ENCODE measurements at places on chromosomes 4 and X.

DNA sequence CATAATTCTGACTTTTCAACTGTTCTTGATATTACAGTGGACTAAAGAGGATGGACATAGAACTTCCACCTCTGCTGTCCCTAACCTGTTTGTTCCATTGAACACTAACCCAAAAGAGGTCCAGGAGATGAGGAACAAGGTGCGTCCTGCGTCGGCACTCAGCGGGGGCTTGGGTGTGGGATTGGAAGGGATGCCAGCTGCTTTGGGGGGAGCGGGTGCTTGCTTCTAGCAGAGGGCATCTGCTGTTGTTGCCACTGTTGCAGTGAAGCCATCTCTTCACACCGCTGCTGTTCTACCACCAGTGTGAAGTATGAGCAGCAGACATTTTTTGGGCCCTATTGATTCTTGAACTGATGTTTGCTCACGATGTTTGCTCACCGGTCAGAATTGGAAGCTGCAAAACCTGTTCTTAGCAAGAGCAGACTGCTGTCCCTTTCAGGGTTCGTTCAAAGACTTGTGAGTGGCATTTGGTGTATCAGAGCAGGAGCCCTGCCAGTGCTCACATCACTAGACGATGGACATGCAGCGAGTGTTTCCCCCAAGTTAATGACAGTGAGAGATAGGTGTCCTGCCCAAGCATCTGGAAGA, 55.4 kb downstream of the NOP14 start:
- DNase-seq = no peak

DNA sequence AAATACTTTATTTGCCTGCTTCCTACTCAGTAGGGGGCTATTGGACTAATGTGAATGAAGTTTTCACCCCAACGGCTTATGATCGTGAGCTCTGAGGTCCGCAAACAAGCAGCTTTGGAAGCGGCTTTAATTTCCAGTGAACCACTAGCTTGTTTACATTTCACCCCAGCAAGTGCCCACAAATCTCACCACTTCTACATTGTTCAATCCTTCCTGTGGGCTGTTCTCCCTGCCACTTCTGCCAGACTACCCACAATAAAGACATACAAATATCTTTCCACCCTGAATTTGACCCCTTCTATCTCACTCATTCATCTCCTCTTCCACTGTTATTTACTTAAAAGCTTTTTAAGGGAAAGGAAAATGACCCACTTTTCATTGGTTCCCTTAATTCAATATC, 98.0 kb downstream of the CDS1 start:
- no peak for DNase-seq

DNA sequence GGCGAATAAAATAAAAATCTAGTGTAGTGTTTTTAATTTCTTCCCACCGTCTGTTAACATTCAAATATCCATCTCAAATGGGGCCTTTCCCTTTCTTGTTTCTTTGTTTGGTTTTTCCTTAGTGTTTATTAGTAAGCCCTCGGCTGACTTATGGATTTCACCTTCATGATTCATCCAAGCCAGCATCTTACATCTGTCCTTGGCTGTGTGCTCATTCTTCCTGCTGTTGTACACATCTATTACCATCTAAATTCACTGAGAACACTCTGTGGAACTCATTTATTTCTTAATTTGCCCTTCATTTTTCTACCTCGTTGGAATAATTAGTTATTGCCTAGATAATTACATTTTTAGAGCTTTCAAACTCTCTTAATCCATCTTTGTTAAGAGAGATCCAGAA, 84.9 kb downstream of the SPCS3 start:
- no peak for DNase-seq

- DNase-seq = no peak
These were observed 3.8 kb upstream of the ADH1B start for GRCh38 chr4:99324979-99325378.

- DNase-seq = no peak
These were observed 240.0 kb upstream of the GALNTL6 start for GRCh38 chr4:171573181-171573580.

- no peak for DNase-seq
These were observed 60.6 kb upstream of the SPANXN2 start for GRCh38 chrX:143781103-143781502.

GRCh38 chrX:29143356-29143755, 556.1 kb downstream of the IL1RAPL1 start:
- no peak for DNase-seq

DNA sequence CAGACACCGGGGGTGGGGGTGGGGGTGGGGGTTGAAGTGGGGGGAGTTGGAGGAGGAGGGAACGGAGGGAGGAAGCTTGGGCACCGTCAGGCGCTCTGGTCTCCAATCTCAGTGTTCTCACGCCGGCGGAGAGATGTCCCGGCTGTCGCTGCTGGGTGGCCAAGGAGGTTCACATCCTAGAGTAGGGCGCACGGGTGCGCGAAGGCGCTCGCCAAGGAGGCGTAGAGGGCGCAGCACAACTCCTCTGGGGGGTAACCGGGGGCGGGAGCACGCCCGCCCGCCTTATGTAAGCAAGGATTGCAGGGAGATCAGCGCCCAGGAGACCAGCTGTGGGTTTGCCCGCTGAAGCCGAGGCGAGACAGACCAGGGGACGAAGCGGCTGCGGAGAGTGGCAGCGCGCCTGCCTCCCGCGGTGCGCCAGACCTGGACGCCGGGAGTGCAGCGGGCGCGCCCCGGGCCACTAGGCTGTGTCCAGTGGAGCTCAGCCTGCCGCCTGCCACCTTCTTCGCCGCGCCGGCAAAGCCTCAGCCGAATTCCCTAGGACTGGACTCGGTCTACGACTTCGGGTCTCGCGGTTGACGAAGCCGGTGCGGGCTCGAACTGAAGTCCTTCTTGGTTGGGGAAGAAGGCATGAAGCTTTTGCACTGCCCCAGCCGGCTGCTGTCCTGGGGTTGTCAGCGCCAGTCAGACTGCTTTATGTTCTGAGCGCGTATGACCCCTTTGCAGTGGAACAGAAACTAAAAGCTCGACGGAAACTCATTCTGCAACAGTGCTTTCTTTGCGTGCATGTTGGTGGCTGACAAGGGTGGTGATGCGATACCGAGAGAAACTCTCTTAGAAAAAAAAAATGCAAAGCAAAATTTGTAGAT, 707 bp upstream of the UNC5C start:
- no peak for DNase-seq

DNA sequence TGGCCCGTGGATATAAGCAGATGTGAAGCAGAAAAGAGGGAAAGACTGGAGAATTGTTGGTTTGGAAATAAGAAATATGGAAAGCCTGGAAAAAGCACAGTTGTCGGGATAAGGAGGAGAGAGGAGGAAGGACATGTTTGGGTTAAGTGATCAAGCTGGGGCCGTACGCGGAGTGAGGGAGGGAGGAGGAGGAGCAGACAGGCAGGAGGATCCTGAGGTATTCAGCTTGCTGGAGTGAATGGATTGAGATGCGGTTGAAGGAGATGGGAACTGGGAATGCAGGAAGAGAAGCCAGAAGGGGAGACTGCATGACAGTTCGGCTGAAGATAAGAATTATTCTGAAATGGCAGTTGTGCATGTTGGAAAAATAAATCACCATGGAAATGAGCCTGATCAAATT, 21.2 kb downstream of the ZFP42 start:
- no peak for DNase-seq

DNA sequence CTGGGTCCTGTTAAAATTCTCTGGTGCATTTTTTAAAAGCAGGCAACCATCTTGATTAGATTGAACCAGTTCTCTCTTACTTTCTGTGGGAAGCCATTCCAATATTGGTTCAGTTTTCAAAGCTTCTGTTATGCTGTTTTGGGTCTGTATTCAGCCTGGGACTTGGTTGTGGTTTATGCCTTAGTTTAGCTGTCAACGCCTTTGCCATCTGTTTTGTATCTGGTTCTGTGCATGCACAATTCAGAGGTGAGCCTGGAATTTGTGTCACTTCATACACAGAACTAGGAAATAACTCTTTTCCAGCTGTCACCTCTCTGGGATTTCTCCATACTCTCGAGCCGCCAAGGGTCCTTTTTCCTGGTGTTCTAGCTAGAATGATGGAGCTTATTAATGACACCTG, 46.2 kb downstream of the STAP1 start:
- DNase-seq = no peak

DNA sequence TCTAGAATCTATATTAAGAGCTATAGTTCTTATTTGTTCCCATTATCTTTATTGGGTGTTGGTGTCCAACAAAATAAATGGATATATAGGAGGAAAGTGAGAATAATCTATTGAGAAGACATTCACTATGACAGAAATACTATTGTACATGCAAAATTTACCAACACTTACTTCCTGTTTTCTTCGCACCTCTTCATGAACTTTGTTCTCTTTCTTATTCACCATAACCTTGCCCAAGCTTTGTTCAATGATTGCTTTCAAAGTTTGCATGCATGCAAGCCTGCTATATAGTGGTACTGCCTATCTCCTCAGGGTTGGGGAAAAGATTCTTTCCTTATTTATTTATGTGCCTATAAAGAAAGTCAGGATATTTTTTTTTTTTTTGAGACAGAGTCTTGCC, 176.4 kb upstream of the JADE1 start:
- no peak for DNase-seq

GRCh38 chrX:150958177-150958576, 25.0 kb upstream of the HMGB3 start:
- no peak for DNase-seq

GRCh38 chrX:30965767-30966166, 76.7 kb upstream of the TAB3 start:
- DNase-seq = no peak

DNA sequence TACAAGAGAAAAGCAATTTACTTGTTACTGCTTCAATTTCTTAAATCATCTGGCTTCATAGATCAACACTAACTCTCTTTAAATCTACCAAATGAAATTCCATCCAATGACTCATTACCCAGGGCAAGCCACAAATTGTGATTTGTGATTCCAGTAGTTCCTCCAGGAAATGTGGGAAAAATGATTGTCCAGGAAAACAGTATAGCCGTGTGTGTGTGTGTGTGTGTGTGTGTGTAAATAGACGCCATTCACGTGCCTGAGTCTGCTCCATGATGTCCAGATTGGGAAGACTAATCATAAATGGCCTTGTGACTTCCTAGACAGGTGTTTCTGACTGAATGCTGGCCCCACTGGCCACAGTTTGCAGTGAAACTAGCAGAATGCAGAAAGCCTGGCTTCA, 121.3 kb downstream of the HS6ST2 start:
- no peak for DNase-seq

DNA sequence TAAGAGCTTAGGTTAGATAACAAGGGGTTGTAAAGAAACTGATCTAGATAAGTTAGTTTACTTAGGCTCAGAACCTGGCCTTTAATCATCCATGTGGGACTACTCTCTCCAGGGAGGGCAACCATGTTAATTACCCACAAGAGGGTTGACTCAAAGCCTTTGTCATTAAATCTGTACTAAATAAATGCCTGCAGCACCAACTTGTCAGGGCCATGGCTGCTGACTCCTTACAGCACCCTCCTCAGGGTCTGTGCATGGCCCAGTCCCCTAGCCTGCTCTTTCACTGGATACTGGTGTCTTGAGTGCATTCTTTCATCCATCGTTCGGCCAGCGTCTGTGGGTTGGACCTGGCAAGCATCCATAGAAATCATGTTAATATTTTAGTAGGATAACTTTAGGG, 34.7 kb downstream of the CASP3 start:
- no peak for DNase-seq

- no peak for DNase-seq
These were observed 165.3 kb downstream of the GPM6A start for GRCh38 chr4:175646802-175647201.

GRCh38 chr4:67697860-67698687, 2.9 kb downstream of the UBA6 start:
- DNase-seq = no peak

GRCh38 chr4:123338715-123339114, 57.9 kb upstream of the SPRY1 start:
- DNase-seq = no peak

- DNase-seq = no peak
These were observed 355.0 kb upstream of the GATB start for GRCh38 chr4:152115794-152116193.

DNA sequence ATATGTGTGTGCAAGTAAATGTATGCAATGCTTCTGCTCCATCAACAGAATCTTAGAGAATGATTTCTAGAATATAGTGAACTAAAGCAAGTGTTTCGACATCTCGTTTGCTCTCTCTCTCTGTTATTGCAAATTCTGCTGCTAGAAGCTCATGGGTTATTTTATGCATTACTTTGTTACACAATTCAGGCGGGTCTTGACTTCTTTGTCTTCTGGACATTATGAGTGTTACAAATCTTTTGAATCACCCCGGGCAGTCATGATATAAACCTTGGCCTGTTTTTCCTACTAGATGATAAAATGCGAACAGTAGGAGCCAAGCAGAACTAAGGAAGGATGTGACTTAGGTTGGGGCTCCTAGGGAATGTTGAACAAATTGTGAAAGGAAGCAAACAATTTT, 166.4 kb upstream of the SFRP2 start:
- no peak for DNase-seq
